ENCODE measurements at places on chromosomes 12 and 14.

DNA sequence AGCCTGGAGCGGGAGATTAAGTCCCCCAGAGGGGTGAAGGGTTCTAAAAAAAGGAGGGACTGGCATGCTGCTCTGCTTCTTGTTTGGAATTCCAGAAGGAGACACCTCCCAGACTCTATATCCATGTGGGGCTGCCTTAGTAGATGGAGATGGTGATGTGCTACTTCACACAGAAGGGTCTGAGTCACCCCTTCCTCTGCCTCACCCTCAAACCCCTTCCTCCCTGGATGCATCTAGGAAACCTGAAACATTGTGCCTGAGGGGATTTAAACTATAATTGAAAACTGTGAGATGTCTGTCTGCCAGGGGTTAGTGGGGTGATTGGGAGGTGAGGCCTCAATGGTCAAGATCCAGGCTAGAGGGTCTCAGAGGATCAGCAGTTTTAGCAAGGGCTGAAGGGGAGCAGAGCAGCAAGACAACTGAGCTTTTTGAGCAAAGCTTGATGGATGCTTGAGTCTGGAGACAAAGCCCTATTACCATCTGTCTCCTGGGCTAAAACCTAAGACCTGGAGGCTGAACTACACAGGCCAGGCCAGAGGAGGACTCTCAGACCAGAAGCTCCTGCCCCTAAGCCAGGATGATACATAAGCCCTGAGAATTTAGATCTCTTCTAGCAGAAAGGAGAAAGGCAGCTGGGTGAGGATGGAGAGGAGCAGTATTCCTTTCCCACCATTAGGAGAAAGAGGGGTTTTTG is 314.7 kb upstream of the ATP2B1 start:
- no peak for DNase-seq

- peak; percentile 41 for DNase-seq
These were observed 27.8 kb upstream of the PNMA1 start for GRCh38 chr14:73741876-73742519.

GRCh38 chr12:49043856-49044258 is 16.7 kb downstream of the KMT2D start:
- DNase-seq = peak; percentile 39

GRCh38 chr14:76877871-76878270 is 51.7 kb downstream of the LRRC74A start:
- no peak for DNase-seq

GRCh38 chr12:3285570-3285969 is 205.4 kb upstream of the PRMT8 start:
- DNase-seq = no peak

- no peak for DNase-seq
These were observed 118.2 kb upstream of the GSC start for GRCh38 chr14:94888121-94888520.

GRCh38 chr12:128236525-128236924 is 30.4 kb upstream of the TMEM132C start:
- no peak for DNase-seq

DNA sequence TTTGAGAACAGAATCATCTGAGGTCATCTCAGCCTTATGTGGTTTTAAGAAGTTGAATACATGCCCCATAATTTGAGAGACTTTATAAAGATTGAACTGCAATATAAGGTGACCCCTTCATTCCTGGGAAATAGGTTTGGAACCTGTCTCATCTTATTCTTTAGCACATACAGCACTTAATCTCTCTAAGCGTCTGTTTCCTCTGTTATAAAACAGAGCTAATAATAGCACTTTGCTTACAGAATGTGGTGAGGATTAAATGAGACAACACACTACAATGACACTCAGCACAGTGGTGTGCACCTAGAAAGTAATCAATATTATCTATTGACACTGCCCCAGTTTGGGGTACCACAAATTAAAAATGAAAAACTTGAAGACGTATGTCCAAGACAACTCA is 102.1 kb downstream of the DUSP6 start:
- DNase-seq = peak; percentile 52

DNA sequence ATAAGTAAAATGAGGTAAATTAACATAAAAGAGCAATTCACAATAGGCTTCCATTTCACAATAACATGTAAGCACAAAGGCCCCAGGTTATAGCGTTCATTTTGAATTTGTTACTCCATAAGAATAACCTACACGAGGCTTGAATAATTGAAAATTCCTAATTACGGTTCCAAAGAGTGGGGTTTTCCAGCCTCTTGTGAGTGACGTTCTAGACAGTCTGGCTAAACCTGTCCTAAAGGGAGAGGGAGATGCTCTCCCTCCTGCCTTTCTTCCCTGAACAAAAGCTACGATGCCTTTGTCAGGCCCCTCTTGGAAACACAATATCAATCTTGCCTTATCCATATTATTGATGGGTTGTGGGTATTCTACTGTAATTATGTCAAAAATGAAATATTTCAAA is 24.3 kb upstream of the VRK1 start:
- DNase-seq = no peak

- no peak for DNase-seq
These were observed 16.3 kb upstream of the RNF34 start for GRCh38 chr12:121383601-121384021.

- no peak for DNase-seq
These were observed 54.9 kb downstream of the BEGAIN start for GRCh38 chr14:100532154-100532861.

GRCh38 chr12:118922405-118922804 is 58.9 kb upstream of the SRRM4 start:
- DNase-seq = no peak

GRCh38 chr12:20211981-20212421 is 156.3 kb upstream of the PDE3A start:
- DNase-seq = peak; percentile 70

DNA sequence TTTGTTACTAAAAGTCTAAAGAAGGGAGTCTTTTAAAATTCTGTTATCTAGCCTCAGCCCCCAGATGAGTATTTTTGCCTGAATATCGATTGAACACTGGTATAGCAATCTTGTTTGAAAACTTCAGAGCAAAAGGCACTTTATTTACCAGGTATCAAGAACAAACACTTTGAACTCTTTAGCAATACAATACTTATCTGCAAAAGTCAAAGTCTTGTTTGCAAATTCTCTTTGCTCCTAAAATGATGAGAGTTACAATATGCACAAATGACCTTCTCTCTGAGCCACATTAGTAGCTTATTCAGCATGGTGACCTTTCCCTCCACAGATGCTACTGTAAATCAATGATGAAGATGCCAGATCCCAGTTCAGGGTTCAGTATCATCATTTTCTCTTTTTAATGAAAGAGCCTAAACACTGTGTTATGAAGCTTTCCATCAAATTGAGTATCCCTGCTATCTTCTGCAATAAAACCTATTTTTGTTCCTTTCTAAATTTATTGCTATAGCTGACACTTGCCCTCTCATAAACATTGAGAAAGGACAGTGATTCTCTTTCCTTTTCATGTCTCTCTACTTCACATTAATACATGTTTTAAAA is 752.7 kb upstream of the MGAT4C start:
- DNase-seq = no peak

DNA sequence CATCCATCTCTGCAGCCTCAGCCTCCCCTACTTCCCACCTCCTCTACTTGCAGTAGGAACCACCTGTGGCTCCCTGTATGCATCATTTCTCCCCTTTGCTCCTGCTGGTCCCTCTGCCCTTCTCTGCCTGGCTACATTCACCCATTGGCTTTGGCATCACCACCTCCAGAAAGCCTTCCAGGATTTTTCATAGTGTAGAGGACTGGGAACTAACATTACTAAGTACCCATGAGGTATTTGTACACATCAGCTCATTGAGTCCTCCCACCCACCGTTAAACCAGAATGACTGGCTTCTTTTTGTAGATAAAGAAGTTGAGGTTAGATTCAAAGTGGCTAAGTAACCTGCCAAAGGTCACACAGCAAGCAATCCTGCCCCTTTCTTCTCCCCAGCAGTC is 17.1 kb downstream of the SYNE3 start:
- no peak for DNase-seq

GRCh38 chr14:68341411-68342212 is 451.3 kb downstream of the ZFP36L1 start:
- no peak for DNase-seq

DNA sequence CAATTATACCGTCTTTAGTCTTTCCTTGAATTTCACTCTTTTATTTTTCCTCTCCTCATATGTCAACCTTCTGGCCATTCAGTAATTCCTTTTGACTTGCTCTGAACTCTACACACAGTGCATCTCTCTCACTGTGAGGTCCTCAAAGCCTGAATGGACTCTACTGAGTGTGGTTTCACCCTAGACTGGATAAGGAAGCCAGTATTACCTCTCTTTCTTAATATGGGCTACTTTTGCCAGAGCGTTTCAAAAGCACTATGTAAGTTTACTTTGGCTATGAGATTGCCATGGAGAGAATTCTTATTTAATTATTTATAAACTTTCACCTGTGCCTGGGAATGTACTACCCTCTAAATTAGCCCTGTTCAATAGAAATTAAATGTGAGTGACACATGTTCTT is 343.5 kb upstream of the DDHD1 start:
- no peak for DNase-seq

DNA sequence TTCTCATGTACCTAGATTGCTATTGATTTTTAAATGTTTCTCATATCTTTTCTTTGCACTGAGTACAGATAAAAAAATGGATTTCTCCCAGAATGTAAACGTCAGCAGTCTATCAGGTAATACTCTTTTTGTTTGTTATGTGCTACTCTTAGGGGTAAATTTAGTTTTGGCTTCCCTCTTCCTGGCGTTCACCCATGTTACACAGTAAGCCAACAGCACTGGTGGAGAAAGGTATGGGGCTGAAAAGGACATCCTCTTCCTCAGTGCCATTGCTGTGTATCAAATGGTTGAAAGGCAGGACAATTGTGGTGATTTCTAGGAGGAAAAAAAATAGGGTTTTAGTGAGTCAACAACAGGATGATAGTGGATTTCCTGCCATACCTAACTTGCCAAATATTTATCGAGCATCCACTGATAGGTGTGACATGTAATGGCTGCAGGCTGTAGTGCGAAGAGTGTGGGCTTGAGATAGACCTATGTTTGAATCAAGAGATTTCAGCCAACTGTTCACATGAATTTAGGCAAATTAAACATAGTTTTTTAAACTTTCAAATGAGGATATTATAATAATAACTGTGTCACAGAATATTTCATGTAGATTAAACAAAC is 7.5 kb downstream of the KLRF2 start:
- DNase-seq = no peak

DNA sequence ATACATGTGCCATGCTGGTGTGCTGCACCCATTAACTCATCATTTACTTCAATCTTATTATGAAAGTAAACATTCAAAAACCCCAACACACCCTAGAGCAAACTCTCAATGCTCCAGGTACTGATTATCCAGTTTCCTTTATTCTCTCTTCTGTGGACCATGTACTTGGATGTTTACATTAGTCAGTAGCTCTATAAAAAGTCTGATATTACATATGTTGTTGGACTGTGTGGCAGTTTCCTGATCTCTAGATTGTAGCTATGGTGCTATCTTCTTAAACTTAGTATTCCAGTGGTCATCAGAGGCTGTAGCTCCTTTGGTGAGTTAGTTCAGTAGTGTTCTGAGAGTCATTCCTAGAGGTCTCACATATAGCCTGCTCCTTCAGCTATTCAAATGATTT is 25.1 kb upstream of the ITGA5 start:
- no peak for DNase-seq

DNA sequence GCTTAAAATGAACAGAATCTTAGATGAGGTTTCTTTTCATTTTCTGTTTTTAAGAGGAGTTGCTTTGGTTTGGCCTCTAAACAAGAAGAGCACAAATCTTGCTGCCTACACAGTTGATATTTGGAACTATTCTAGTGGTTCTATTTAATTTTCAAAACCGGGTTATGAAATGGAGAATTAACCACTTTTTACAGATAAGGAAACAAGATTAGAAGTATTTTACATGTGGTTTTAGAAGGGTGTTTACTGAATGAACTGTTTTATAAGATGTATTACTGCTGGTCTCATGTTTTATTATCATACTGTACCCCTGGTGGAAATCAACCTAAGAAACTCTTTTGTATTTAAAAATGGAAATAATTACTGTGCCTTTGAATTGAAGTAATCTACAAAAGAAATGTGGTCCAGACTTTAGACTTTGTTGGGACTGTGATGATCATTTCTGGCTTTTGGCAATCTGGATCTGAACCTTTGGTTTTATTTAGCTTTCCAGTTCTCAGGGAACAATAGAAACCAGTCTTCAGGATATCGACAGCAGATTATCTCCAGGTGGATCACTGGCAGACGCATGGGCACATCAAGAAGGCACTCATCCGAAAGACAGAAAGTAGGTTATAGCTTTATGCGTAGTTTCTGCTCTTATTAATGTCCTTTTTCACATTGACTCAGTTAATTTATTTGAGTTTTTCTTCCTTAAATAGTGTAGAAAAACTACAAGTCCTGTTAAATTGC is 43.2 kb downstream of the TBK1 start:
- DNase-seq = no peak

- no peak for DNase-seq
These were observed 12.3 kb upstream of the GNG2 start for GRCh38 chr14:51848120-51848519.

- DNase-seq = no peak
These were observed 15.5 kb downstream of the MYH6 start for GRCh38 chr14:23392613-23393012.

- DNase-seq = peak; percentile 8
These were observed 78.8 kb downstream of the OSBPL8 start for GRCh38 chr12:76480796-76481195.

DNA sequence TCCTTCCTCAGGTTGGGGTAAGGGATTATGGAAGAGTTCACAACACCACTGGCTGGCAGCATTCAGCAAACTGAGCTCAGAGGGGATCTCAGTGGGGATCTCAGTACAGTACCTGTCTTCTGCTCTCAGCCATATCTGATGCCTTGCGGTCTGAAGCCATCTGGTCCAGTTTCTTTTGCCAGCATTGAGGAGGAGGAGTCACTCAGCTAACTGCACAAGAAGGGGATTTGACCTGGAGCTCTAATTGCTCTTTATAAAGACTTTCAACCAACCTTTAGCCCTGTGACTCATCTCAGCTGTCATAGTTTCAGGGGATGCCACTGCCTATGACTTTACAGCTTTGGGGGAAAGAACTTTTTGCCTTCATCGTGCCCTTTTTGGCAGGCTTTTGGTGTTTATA is 44.9 kb downstream of the JKAMP start:
- no peak for DNase-seq

- no peak for DNase-seq
These were observed 93.9 kb upstream of the NCOR2 start for GRCh38 chr12:124661341-124661740.

GRCh38 chr12:123092866-123093265 is 58.0 kb downstream of the PITPNM2 start:
- DNase-seq = no peak

- peak; percentile 92 for DNase-seq
These were observed at the start of gene CLEC2B for GRCh38 chr12:9869307-9870161. Gene CLEC2B (minus strand): TSS chr12:9869354.

All from endothelial cell of umbilical vein (primary cell).